NCI-H446 (cell line): ENCODE measurements at places on chromosomes 16 and 17.
A peak's percentile ranks its signal among the peaks of the same experiment; 100 is the strongest.

- DNase-seq, result no peak
These were observed at the start of gene LDHD for GRCh38 chr16:75116081-75116910. TSS of gene LDHD (minus strand) at chr16:75116780. CDS start at chr16:75116720, 60 bp downstream.

DNA sequence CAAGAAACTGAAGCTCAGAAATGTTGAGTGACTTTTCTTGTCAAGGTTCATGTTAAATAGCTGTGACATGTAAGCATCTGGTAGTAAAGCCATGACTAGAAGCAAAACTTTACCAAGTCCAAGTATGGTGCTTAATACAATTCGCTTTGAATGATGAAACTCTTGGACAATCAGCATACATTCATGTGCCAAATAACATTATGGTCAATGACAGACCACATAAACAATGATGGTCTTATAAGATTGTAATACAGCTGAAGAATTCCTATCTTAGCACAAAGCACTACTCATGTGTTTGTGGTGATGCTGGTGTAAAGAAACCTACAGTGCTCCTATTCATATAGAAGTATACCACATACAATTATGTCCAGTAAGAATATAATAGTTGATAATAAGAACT, 97.1 kb upstream of the RPRML start:
- DNase-seq, result no peak

- no peak for DNase-seq
These were observed 399 bp downstream of the STX1B start for GRCh38 chr16:31009894-31010584.

- DNase-seq, result peak; percentile 56
These were observed 984 bp downstream of the CENPV start for GRCh38 chr17:16352303-16352666.

GRCh38 chr17:77002103-77003045, 134.2 kb downstream of the MGAT5B start:
- DNase-seq, result no peak

GRCh38 chr16:12819126-12820117, 15.7 kb upstream of the CPPED1 start:
- peak; percentile 24 for DNase-seq

DNA sequence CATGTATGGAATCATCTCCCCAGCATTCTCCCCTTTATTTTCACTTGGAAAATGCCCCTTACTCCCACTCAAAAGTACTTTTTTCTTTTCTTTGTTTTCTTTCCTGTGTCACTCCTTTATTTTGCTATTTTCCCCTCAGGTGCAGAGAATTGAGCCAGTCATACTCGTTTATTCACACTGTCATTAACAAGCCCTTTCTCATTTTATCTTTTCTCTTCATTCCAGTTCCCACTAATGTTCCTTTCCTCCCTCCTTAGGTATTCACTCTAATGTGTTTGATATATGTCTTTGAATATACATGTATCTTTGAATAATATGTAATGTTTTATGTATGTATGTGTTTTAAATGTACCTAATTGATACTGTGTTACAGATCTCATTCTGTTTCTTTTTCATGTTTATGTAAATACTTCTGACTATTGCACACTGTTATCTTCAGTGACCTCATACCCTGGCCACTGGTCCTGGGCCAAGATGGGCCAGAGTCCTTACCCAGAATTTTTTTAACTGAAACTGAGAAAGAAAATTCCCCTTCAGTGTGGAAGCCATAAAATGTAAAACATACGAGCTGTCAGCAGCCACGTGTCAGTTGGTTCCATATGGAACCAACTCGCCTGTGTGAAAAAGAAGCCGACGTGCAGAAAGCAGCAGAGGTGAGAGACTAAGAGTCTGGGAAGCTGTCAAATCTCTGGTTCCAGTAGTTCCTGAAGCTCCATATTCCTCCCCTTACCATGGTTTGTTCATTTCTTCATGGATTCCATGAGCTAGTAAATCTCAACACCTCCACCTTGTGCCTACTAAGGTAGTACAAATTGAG, 5.8 kb downstream of the SRR start:
- no peak for DNase-seq

GRCh38 chr16:78127130-78127529, 27.7 kb downstream of the WWOX start:
- no peak for DNase-seq

DNA sequence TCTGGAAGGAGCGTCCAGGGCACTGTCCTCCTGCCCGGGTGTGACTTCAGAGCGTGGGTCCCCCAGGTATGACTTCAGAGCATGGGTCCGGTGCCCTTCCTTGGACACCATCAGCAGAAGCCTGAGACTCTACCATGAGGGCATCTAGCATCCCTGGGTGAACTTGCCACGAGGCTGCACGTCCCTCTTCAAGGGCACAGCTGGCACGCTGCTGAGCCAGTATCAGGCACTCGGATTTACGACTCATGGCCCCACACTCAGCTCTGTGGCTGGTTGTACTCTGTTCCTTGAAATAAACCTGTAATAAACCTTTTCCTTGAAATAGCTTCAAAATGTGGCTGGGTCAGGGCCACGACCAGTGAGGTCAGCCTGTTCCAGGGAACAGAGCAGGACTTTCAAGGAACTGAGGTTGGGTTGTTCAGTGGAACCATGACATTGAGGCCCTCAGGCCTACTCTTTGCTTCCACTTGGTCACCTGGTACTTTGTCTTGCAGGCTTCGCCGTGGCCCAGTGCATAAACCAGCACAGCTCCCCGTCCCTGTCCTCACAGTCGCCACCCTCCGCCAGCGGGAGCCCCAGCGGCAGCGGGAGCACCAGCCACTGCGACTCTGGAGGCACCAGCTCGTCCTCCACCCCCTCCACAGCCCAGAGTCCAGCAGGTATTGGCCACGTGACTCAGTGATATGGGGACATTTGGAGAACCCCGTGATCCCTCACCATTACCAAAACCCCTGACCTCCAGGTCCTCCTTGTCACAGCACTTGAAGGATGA, 89.9 kb downstream of the SOCS1 start:
- DNase-seq, result no peak

GRCh38 chr17:70102531-70102930, 27.5 kb downstream of the KCNJ16 start:
- no peak for DNase-seq

DNA sequence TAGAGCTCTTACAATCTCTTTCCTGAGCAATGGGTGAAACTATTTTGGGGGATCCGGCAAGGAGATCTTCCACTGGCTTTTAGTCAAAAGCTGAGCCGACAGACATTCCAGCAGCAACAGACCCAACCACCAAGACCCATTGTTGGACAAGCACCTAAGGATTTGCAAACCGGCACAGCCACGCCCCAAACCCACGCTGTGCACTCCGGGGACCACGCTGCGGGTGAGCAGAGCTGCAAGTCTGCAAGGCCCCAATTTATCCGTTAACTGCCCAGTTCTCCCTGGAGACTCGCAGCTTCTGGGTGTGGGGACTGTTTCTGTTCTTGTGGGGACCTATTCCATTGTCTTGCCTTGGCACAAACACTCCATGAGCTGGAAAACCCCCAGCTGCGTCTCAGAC, 45.9 kb downstream of the C16orf95 start:
- DNase-seq, result no peak

GRCh38 chr17:10751563-10751962, 21.7 kb upstream of the TMEM220 start:
- no peak for DNase-seq

DNA sequence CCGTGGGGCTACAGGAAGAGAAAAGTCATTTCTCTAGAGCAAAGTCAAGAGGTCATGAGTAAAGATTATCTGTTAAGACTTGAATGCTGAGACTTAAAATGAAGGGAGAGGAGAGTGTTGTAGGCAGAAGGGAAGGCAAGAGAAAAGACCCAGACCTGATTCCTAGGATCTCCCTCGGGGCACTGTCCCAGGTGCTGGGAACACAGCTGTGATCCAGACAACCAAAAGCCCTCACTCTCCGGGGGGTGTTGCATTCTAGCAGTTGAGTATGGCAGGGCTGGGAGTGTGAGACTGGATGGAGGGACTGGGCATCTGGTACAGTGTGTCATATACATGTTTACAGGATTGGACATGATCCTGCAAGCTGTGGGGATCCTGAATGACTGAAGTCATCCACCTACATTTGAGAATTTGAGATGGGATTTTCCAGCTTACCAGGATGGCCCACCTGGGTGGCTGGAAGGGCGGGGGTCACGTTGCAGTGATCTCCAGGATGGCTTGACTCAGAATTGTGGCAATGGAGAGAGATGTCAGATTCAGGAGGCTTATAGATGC, 29.1 kb downstream of the ARSG start:
- no peak for DNase-seq

- DNase-seq, result no peak
These were observed 12.6 kb upstream of the UQCRC2 start for GRCh38 chr16:21940570-21940969.
